ENCODE measurements at places on chromosomes 12 and 14.

- no peak for DNase-seq
Measured at GRCh38 chr12:125097427-125097826, 32.2 kb downstream of the AACS start.

GRCh38 chr14:85824526-85824925 is 294.6 kb downstream of the FLRT2 start:
- DNase-seq, result no peak

- DNase-seq, result no peak
Measured at GRCh38 chr12:15984097-15984800, 73.1 kb downstream of the DERA start.

GRCh38 chr12:122975790-122976647 is 975 bp downstream of the OGFOD2 start:
- DNase-seq, result no peak

DNA sequence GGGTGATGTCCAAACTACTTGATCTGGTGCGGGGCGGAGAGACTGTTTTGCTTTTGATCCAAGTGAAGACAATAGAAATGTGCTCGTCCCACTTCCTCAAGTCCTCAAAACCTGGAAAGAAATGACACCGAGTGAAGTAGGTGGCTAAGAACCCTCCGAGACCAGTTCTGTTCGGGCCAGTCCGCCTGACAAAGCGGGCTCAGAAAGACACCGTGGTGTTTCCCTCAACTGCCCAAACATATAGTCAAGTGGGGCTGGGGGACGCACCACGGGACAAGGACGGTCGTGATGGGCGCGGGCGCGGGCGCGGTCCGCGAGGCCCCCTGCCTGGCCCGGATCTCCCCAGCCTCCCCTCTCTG is 1.6 kb downstream of the PHLDA1 start:
- no peak for DNase-seq

All from astrocyte of the cerebellum (primary cell).